ENCODE measurements at places on chromosomes 1 and 21.
A peak's percentile ranks its signal among the peaks of the same experiment; 100 is the strongest.

DNA sequence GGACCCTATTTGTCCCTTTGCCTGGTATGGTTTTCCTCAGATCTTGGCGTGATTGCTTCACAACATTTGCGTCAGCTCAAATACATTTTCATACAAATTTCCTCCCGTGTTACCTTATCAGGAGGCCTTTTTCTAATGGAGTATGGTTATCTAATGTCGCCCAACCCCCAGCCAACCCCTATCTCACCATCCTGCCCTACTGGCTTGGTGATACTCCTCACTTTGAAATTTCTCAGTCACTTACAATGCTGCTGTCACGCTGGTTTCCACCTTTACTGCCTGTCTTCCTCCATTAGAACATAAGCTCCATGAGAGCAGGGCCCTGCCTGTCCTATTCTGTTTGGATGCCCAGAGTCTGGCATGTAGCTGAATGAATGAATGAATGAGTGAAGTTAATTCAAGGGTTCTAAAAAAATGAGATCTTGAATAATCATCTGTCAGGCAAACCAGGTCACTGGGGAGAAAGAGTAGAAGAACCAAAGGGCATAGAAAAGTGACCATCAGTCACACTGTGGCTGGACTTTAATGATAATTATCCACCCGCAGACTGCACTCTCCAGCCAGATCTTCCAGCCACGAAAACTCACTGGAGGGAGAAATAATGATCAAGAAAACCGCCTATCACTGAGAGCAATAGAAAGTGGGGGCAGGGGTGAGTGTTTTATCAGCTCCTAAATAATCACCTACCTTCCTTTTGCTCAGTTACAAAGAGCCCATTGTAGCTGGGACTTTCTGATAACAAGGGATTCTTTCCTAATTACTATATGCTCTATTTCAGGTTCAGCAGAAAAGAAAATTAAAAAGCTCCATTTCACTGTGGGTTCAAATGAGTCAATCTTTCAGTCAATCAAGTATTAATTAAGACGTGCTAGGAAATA, 21.3 kb downstream of the KIAA0040 start:
- no peak for DNase-seq
- H3K4me1 ChIP-seq: peaks cover 71% of the 10 kb centered on the region
- H3K36me3 ChIP-seq: peaks cover 74% of the 10 kb centered on the region

GRCh38 chr1:101235696-101236515, 913 bp upstream of the S1PR1 start:
- H3K27me3 ChIP-seq: no peaks in the 10 kb centered on the region
- peak overlapping the region; percentile 99 for H3K4me3 ChIP-seq
- peak; percentile 68 for DNase-seq
- peaks cover 40% of the 10 kb centered on the region for H3K36me3 ChIP-seq

DNA sequence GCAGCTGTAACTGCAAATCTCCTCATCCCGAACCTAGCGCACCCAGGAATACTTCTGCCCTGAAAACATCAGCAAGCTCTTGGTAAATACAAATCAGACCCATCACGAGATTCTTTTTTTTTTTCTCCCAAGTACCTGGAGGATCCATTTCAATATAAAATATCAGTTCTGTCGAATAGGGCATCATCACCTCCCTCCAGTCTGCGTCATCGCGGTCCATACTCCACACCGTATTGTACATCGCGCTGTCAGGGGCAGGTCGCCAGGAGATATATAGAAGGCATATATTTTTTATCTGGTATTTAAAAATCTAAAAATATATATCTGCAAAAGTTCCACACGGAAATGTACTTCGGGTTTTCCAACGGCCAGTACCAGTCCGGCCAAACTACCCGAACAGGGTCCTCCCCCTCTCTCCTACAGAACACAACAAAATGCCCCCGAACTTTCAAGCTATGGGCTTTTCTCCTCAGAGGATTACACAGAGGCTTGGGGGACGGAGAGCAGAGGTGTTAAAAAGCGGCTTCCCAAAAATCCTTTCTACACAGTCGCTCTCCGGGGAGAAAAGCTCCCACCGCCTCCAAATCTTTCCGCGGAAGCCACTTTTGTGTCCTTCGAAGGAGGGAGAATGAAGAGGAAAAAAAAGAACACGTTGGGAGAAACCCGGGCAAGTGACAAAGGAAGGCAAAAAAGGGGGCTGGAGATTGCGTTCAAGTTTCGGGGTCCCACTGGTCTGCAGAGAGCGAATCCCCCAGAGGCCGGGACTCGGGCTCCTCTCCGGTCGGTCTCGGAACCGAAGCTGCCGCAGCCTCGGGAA, 509 bp downstream of the PIK3R3 start:
- DNase-seq: peak; percentile 10
- H3K27ac ChIP-seq: no peak overlapping the region
- H3K4me1 ChIP-seq: peaks cover 28% of the 10 kb centered on the region

- peak overlapping the region; percentile 65 for H3K4me3 ChIP-seq
- H3K36me3 ChIP-seq: no peaks in the 10 kb centered on the region
- peaks cover 5% of the 10 kb centered on the region for H3K27me3 ChIP-seq
- H3K27ac ChIP-seq: no peak overlapping the region
Measured at GRCh38 chr1:206633708-206634121, 1.6 kb upstream of the DYRK3 start.

DNA sequence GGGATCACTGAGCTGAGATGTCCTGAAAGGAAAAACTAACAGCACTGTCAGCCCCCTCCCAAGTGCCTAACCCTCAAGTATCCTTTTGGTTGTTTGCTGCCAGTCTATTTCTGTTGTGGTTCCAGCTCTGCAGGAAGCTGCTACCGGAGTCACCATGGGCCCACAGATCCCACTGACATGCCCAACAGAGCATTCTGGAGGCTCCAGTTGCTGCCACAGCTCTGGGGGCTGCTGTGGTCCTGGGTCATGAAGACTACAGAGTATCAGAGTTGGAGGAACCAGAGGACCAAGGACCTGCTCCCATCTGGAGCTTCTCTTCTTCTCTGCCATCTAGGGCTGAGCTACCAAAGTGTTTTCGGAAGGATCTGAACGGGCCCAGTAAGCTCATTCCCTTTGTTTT, 910 bp downstream of the LCE3A start:
- H3K27me3 ChIP-seq: peaks cover 27% of the 10 kb centered on the region
- no peaks in the 10 kb centered on the region for H3K36me3 ChIP-seq
- H3K27ac ChIP-seq: no peak overlapping the region
- H3K4me3 ChIP-seq: no peak overlapping the region
- H3K4me1 ChIP-seq: no peaks in the 10 kb centered on the region
- no peak for DNase-seq

- H3K27me3 ChIP-seq: peaks cover 6% of the 10 kb centered on the region
- DNase-seq: no peak
- no peaks in the 10 kb centered on the region for H3K4me1 ChIP-seq
- no peak overlapping the region for H3K27ac ChIP-seq
- H3K36me3 ChIP-seq: no peaks in the 10 kb centered on the region
Measured at GRCh38 chr1:64539781-64540218, 69.9 kb downstream of the CACHD1 start.

Data from naive B cell (primary cell).